ENCODE measurements at places on chromosomes 3 and 15. TPM values are rescaled to one million over a fixed set of nuclear protein-coding genes. Genes with fewer than 3 reads are reported as not detected.

- no peak for DNase-seq
Measured at GRCh38 chr3:101146946-101147345, 153.7 kb upstream of the ABI3BP start.

Gene ECE2
- not detected for total RNA-seq

- peak; percentile 30 for DNase-seq
Measured at GRCh38 chr3:73270839-73271483, 209.5 kb downstream of the EBLN2 start.

- peak; percentile 46 for DNase-seq
Measured at GRCh38 chr15:62390791-62391640, 225.9 kb upstream of the C2CD4B start.

GRCh38 chr3:30554317-30554690 is 52.1 kb upstream of the TGFBR2 start:
- no peak for DNase-seq

Gene KCNMB2
- total RNA-seq: 0.17 TPM

GRCh38 chr3:11091088-11091590 is 63.2 kb upstream of the HRH1 start:
- DNase-seq: peak; percentile 34

Gene THOC7
- 35.3 TPM for total RNA-seq

- DNase-seq: no peak
Measured at GRCh38 chr3:59372346-59372745, 322.5 kb upstream of the CFAP20DC start.

GRCh38 chr3:14125193-14126016 is 553 bp downstream of the TMEM43 start:
- peak; percentile 96 for DNase-seq

- DNase-seq: no peak
Measured at GRCh38 chr15:32864051-32864450, 146.2 kb downstream of the GREM1 start.

Data from fibroblast of lung (primary cell).